Natural killer cell treated with Interleukin-12 subunit alpha and Interleukin-12 subunit beta and Interleukin-15 and Interleukin-18, amount 100 ng/mL, for 72 hours (primary cell): ENCODE measurements at places on chromosomes 16 and 17. TPM values are rescaled to one million over a fixed set of nuclear protein-coding genes. Genes with fewer than 3 reads are reported as not detected.

- H3K27ac ChIP-seq, result no peak overlapping the region
- no peaks in the 10 kb centered on the region for H3K27me3 ChIP-seq
- H3K4me1 ChIP-seq, result peaks cover 25% of the 10 kb centered on the region
- H3K36me3 ChIP-seq, result no peaks in the 10 kb centered on the region
- H3K4me3 ChIP-seq, result no peak overlapping the region
- DNase-seq, result no peak
These were observed 3.6 kb downstream of the NDUFAF8 start for GRCh38 chr17:81242421-81243332.

Gene TVP23A
- not detected for total RNA-seq

DNA sequence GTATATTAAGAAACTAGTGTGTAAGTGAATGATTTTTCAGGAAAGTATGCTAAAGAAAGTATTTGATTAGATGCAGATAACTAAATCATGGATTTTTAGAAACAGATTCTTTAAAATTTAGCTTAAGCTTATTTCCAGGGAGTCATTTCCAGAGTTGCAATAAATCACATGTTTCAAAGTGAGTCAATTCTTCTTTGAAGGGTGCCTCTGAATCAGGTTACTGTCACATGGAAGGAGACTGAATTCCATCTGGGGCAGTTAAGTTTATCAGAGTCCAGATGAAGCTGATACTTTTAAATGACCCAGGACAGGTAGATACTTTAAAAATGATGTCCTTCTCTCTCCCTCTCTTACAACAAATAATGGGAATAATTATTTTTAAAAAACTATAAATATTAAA, 5.0 kb downstream of the MFSD11 start:
- no peaks in the 10 kb centered on the region for H3K27me3 ChIP-seq
- no peak overlapping the region for H3K27ac ChIP-seq
- H3K4me3 ChIP-seq, result no peak overlapping the region

DNA sequence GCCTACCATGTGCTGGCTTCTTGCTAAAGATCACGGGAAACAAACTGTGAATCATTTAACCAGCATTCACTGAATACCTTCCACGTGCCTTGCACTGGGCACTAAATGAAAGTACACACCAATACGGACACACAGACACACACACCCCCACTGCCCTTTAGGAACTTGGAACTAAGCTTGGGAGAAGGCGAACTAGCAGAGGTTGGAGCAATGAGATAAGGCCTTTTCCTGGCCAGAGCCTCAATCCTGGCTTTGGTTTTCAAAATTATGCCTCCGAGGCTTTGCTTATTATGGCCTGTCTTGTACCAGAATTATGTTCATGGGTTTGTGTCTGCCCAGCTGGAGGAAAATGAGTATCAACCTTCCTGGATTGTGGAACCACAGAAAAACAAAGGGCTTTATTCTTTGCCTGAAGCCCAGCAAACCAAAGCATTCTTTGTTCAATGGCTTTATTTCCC, 32.3 kb downstream of the CPPED1 start:
- no peak for DNase-seq
- peaks cover 11% of the 10 kb centered on the region for H3K4me1 ChIP-seq
- H3K27ac ChIP-seq, result no peak overlapping the region
- H3K27me3 ChIP-seq, result no peaks in the 10 kb centered on the region
- H3K36me3 ChIP-seq, result no peaks in the 10 kb centered on the region
- H3K4me3 ChIP-seq, result no peak overlapping the region

Gene RHBDL3
- 0.40 TPM for total RNA-seq

Gene PIMREG
- total RNA-seq, result 3.9 TPM

DNA sequence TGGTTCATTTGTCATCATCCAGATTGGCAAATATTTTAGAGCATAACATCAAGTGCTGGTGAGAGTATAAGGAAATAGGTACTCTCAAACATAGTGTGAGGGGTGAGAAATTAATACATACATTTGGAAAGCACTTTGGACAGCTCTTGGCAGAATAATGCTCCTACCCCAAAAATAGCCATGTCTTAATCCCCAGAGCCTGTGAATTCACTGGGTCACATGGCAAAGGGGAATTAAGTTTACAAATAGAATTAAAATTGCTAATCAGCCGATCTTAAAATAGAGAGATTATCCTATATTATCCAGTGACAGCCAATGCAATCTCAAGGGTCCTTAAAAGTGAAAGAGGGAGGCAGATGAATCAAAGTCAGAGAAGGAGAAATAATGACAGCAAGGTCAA, 38.8 kb upstream of the ANKFN1 start:
- no peak overlapping the region for H3K27ac ChIP-seq
- DNase-seq, result no peak
- no peaks in the 10 kb centered on the region for H3K36me3 ChIP-seq
- no peaks in the 10 kb centered on the region for H3K4me1 ChIP-seq

Gene ZNF750
- total RNA-seq, result not detected

GRCh38 chr17:39166437-39167335, 725 bp upstream of the ARL5C start:
- H3K4me1 ChIP-seq, result peaks cover 35% of the 10 kb centered on the region
- no peak overlapping the region for H3K27ac ChIP-seq
- H3K36me3 ChIP-seq, result no peaks in the 10 kb centered on the region

- peak; percentile 74 for DNase-seq
- H3K27me3 ChIP-seq, result no peaks in the 10 kb centered on the region
- no peaks in the 10 kb centered on the region for H3K36me3 ChIP-seq
- H3K4me1 ChIP-seq, result peaks cover 29% of the 10 kb centered on the region
These were observed 64.2 kb downstream of the SPECC1 start for GRCh38 chr17:20073055-20073979.

Gene TMEM235
- total RNA-seq, result not detected

Gene TLK2
- total RNA-seq, result 58.7 TPM

- peaks cover 56% of the 10 kb centered on the region for H3K4me1 ChIP-seq
- no peaks in the 10 kb centered on the region for H3K27me3 ChIP-seq
- H3K27ac ChIP-seq, result peak overlapping the region; percentile 54
- H3K36me3 ChIP-seq, result peaks cover 16% of the 10 kb centered on the region
- no peak for DNase-seq
These were observed 31.4 kb downstream of the SMG6 start for GRCh38 chr17:2271985-2272702.

Gene MMP28
- total RNA-seq, result not detected

Gene PRSS22
- total RNA-seq, result 0.86 TPM

Gene STAT5A
- 187 TPM for total RNA-seq

DNA sequence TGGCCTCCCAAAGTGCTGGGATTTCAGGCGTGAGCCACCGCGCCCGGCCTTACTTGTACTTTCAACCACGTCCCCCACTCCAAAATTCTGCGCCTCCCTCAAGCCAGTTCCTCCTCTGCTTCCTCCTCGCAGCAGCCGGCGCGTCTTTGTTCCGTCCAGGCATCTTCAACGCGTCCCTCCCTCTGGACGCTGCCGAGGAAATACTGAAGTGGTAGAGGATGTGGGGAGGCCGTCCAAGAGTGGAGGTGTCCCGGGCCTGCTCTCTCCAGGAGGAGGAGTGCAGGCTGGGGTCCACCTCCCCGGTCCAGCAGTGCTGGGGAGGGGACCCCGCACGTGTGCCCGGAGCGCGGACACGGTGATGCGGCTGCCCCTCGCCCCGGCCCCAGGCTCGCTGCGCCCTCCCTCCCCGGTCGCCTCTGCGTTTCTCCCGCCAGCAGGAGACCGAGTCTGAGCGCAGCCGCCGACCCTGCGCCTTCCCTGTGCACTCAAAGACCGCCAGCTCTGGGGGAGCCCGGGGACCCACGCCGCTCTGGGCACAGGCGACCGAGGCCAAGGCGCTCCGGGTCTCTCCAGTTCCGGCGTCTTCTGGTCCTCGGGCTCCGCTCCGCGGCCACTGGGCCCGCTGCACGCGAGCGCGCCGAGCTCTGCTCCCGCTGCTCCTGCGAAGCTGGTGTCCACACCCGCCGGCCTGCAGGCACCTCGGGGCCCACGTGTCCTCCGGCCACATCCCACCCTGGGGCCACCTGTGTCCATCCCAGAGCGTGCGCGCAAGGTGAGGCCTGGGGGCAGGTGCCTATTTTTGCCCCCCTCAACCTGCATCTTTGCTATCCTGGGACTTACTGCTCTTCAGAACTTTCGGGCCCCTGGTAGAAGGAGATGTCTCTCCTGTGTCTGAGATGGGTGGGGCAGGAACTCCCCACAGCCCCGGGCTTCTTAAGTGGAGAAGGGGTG, 31.7 kb downstream of the OSBPL7 start:
- peaks cover 5% of the 10 kb centered on the region for H3K36me3 ChIP-seq
- peak overlapping the region; percentile 82 for H3K4me3 ChIP-seq
- no peak overlapping the region for H3K27ac ChIP-seq

Gene HYDIN
- total RNA-seq, result not detected

- no peaks in the 10 kb centered on the region for H3K36me3 ChIP-seq
- H3K4me3 ChIP-seq, result no peak overlapping the region
- no peak overlapping the region for H3K27ac ChIP-seq
These were observed 243.7 kb downstream of the FTO start for GRCh38 chr16:53947642-53948041.

- no peaks in the 10 kb centered on the region for H3K27me3 ChIP-seq
- no peak overlapping the region for H3K4me3 ChIP-seq
- H3K36me3 ChIP-seq, result no peaks in the 10 kb centered on the region
- H3K4me1 ChIP-seq, result no peaks in the 10 kb centered on the region
These were observed 562.8 kb downstream of the MAF start for GRCh38 chr16:79037521-79038373.

Gene RMI2
- 11.6 TPM for total RNA-seq

Gene SLC25A19
- total RNA-seq, result 53.0 TPM

DNA sequence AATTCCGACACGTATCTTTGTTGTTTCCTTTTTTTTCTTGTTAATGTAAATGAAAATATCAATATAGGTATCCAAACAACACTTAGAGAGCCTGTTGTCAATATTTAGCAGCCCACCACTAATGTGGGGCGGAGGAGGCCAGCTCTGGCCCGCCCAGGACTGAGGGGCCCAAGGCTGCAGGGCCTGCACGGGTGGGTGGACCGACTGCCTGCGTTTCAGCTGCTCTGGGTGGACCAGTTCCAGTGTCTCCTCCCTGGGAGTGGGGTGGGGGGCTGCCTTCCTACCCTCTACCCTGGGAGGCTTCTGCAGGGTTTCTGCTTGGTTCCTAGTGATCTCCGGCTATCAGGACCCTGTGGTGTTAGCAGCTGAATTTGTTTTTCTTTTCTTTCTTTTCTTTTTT, 15.9 kb upstream of the ADGRG1 start:
- H3K4me1 ChIP-seq, result peaks cover 47% of the 10 kb centered on the region
- H3K4me3 ChIP-seq, result no peak overlapping the region
- H3K27me3 ChIP-seq, result no peaks in the 10 kb centered on the region
- H3K36me3 ChIP-seq, result no peaks in the 10 kb centered on the region
- no peak overlapping the region for H3K27ac ChIP-seq
- DNase-seq, result peak; percentile 38

Gene SNX20
- total RNA-seq, result 38.4 TPM

DNA sequence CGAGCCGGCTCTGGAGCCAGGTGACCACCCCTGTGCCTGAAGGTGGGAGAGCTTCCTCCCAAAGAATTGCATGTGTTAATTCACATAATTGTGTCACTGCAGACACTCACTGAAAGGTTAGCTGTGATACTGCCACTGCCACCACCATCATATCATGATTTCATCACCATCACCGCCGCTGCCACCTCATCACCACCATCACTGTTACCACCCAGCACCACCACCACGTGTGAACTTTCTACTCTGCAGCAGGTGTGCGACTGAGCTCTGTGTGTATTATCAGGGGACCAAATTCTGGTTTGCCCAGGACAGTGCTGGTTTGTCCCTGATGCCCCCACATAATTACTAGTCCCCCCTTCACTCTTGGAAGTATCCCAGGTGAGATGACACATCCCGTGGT, 15.2 kb downstream of the BCAR1 start:
- no peaks in the 10 kb centered on the region for H3K36me3 ChIP-seq
- no peak overlapping the region for H3K4me3 ChIP-seq
- no peak overlapping the region for H3K27ac ChIP-seq
- DNase-seq, result no peak

- H3K36me3 ChIP-seq, result no peaks in the 10 kb centered on the region
- no peak overlapping the region for H3K4me3 ChIP-seq
- H3K4me1 ChIP-seq, result peaks cover 17% of the 10 kb centered on the region
- H3K27me3 ChIP-seq, result peaks cover 16% of the 10 kb centered on the region
- no peak for DNase-seq
These were observed 10.4 kb upstream of the HERPUD1 start for GRCh38 chr16:56921571-56921970.

GRCh38 chr17:73555199-73555960, 88.9 kb downstream of the SDK2 start:
- H3K36me3 ChIP-seq, result no peaks in the 10 kb centered on the region
- peaks cover 12% of the 10 kb centered on the region for H3K27me3 ChIP-seq
- no peak overlapping the region for H3K27ac ChIP-seq
- no peak overlapping the region for H3K4me3 ChIP-seq
- peaks cover 6% of the 10 kb centered on the region for H3K4me1 ChIP-seq
- DNase-seq, result no peak

DNA sequence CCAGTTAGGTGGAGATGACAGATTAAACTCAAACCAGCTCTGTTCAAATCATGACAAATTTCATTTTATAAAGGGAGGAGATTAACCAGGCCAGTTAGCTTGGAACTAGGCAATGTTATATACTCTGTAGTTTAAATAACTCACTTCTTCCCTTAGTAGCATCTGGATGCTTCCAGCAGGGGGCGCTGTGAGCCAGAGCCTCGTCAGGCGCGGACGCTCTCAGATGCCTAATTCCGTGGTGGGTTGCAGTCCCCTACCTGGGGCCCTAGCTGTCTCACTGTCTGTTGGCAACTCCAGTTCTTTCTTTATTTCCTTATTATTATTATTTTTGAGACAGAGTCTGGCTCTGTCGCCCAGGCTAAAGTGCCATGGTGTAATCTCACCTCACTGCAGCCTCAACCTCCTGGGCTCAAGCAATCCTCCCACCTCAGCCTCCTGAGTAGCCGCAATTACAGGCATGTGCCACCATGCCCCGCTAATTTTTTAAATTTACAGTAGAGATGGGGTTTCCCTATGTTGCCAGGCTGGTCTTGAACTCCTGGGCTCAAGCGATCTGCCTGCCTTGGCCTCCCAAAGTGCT, 17.3 kb upstream of the WFDC1 start:
- peaks cover 16% of the 10 kb centered on the region for H3K27me3 ChIP-seq
- no peaks in the 10 kb centered on the region for H3K4me1 ChIP-seq
- H3K4me3 ChIP-seq, result no peak overlapping the region
- no peak overlapping the region for H3K27ac ChIP-seq
- no peak for DNase-seq
- no peaks in the 10 kb centered on the region for H3K36me3 ChIP-seq

Gene TAOK2
- total RNA-seq, result 39.6 TPM

DNA sequence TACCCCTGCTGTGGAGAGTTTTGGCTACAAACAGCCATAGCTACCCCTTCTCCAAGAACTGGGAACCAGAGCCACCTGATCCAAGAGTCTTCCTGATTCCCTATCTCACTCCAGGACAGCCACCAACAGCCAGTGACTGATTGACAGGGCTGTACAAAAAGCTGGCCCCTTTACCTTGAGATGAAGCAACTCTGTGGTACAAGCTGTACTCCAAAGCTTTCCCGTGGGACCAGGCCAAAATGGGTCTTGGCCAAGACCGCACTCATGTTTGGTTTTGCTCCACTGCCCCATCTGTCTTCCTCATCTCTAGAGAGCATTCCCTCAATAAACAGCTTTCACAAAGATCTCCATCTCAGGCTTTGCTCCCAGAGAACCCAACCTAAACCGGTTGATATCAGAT, 43.6 kb downstream of the RNF157 start:
- H3K27ac ChIP-seq, result peak overlapping the region; percentile 90
- no peak overlapping the region for H3K4me3 ChIP-seq
- H3K36me3 ChIP-seq, result peaks cover 28% of the 10 kb centered on the region
- H3K4me1 ChIP-seq, result peaks cover 39% of the 10 kb centered on the region
- DNase-seq, result no peak
- H3K27me3 ChIP-seq, result no peaks in the 10 kb centered on the region

Gene KLHL10
- total RNA-seq, result not detected

- DNase-seq, result no peak
- H3K27me3 ChIP-seq, result no peaks in the 10 kb centered on the region
- H3K27ac ChIP-seq, result peak overlapping the region; percentile 68
- H3K4me1 ChIP-seq, result peaks cover 18% of the 10 kb centered on the region
These were observed 28.5 kb downstream of the MXRA7 start for GRCh38 chr17:76682296-76682695.
